ENCODE measurements at places on chromosomes 16 and 17.

DNA sequence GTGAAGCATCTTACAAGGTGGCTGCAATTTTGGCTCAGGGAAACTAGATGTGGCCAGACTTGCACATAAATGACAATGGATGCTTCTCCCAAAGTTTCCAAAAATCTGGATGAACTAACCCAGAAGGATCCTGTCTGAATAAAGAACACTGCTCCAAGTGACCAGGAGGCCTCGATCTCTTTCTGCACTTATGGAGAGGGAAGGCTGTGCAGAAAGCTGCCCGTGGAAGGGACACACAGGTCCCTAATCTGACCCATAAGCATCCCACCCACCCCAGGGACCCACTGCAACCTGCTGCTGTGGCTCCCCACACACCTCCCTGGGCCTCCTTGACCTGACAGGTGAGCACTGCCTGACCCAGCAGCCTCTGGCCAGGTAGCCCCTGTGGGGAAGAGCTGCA, 74.6 kb upstream of the SEC14L1 start:
- DNase-seq, result no peak

DNA sequence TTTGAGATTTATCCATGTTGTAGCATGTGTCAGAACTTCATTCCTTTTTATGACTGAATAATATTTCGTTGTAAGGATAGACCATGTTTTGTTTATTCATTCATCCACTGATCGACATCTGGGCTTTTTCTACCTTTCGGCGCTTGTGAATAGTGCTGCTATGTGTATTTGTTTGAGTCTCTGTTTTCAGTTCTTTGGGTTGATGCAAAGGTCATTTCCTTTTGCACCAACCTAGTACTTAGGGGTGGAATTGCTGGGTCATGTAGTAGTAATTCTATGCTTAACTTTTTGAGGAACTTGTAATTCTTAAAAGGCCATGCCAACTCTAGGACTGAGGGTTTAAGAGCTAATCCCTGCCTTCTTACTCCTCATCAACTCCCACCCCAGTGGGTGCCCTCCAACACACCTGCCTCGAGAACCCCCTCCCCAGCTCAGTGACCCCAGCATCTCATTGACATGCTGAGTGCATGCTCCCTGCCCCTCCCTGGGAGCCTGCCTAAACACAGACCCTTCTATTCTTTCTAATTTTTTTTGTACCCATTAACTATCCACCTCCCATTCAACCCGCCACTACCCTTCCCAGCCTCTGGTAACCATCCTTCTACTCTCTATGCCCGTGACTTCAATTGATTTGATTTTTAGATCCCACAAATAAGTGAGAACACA, 51.2 kb downstream of the ABAT start:
- no peak for DNase-seq

DNA sequence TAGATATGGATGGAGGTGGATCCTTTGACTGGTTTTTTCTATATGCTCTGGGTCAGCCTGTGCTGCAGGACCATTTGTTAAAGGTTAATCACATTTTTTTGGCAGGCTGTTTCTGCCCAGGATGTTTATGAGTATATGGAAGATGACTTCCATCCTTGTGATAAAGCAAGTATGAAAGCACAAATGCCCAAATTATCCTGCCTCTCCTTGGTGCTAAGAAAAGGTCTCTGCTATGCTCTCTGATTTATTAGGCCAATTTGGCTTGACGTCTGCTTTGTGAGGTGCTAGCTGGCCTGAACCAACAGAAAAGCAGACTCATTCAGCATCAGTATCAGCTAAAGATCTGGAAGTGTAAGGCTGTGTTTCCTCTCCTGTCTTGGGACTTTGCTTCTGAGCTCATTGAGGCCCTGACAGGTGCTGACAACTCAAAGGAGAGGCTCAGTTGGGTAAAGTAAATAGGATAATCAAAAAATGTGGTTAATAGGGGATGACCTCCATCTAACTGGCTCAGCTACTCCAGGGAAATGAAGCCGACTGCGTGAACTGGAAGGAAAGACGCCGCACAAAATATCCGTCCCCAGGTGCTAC, 15.2 kb downstream of the ANKRD40 start:
- no peak for DNase-seq

DNA sequence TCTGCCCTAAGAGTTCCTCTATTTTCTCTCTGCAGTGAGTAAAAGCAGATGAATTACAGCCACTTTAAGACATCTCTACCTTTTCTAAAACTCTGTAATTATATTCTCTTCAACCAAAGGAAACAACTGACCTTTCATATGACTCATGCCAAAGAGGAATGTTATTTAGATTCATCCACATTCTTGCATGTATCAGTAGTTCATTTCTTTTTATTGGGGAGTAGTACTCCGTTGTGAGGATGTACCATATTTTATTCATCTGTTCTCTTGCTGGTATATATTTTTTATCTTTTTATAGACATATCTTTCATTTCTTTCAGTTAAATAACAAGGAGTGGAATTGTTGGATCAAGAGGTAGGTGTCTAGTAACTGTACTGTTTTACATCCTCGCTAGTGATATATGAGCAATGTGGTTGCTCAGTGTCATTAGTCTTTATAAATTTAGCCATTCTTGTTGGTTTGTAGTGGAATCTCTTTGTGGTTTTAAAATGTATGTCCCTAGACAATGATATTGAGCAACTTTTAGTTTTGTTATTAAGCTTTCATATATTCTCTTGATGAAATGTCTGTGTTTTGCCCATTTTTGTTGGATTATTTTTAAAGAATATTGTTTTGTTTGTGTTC, 7.8 kb upstream of the MYH8 start:
- no peak for DNase-seq

GRCh38 chr17:46805771-46806170, 12.7 kb downstream of the WNT3 start:
- no peak for DNase-seq

DNA sequence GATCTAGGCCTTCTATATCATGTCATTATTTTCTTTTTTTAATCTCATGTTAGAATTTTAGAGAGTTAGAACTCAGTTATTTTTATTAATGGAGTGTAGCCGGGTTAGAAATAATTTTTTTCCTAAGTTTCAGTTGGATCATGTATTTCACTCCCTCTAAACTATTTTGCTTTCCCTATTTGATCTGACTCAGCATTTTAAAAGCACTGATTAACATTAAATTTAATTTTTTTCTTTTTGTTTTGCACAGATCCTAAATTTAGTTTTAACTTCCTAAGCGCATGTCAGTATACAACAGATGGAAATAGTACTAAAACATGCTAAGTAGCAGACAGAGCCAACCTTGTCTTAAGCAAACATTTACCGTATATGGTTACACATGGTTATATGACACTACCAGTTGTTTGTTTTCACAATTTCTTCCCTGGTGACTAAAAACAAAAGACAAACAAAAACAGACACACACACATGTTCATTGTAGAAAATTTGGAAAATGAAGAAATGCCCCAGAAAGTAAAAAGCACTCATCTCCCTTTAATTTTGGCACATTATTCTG, 33.6 kb upstream of the RAB11FIP4 start:
- no peak for DNase-seq

DNA sequence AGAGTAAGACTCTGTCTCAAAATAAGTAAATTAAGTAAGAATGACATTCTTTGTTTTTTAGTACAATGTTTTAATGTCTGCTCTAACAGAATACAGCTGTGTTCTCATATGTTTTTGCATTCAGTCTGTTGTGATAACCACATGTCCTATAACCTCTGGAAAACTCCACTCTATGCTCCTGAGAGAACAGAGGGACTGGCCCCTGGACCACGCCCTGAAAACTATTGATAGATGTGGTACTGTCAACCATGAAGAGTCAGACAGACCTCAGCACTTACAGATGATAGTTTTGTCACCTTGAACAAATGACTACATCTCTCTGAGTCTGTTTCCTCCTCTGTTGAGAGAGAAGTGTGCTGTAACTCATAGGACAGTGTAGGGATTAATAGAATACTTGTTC, 7.9 kb downstream of the SUPT6H start:
- DNase-seq, result no peak

DNA sequence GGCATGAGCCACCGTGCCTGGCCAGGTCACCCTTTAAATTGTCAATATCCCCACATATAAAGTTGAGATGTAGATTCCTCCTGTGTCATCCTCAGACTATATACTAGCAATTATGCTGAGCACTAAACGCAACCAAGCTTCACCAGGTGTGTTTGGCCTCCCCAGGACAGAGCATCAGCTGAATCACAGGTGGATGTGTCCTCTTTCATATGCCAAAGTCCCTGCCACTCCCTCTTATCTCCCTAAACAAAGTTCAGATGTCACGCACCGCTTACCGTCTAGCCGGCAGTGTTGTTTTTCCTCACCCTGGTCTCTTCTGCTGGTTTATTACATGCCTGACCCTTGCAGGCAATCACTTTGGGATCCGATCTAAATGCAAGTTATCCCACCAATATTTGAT, 43.8 kb upstream of the ARHGAP44 start:
- no peak for DNase-seq

- DNase-seq, result no peak
These were observed 22.5 kb downstream of the FBXO31 start for GRCh38 chr16:87360862-87361610.

Measured in right kidney (tissue), 9 donors.